ENCODE measurements at places on chromosomes 5 and 9.

GRCh38 chr5:107474716-107475489 is 195.8 kb downstream of the EFNA5 start:
- no peak for DNase-seq

- DNase-seq = peak; percentile 64
These were observed 69.0 kb upstream of the GGTA1 start for GRCh38 chr9:121568343-121569265.

DNA sequence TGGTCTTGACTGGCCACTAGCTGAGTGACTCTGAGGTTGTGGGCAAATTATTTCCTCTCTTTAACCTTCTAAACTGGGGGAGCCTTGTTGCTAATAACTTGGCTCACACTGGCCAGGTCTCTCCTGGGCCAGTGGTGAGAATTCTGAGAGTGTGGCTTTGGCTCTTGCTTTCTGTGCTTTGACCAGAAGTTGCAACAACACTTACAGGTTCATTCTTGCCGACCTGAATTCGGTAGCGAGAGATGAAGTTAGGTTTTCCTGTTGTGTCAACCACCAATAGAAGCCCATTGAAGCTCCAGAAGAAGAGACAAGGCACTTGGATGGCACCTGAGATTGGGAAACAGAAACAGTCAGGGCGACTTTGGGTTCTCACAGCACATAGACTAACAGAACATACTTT is 19.8 kb downstream of the FAXDC2 start:
- no peak for DNase-seq

DNA sequence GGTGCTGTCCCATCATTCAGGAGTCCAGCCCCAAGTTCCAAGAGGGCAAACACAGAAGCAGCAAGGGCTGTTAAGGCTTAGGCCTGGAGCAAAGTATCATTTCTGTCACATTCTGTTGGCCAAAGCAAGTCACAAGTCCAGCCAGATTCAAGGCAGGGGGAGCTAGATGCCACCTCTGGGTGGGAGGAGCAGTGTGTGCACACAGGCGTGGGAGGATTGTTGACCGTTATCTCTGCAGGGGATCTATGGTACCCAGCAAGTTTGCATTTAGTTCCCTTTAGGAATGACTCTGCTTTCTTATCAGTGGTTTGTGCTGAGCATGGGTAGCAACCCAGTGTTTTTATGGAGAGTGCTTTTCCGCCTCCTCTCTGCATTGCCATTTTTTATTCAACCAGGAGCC is 278.9 kb downstream of the NR3C1 start:
- DNase-seq = no peak

GRCh38 chr9:94164806-94165549 is 80.7 kb downstream of the PTPDC1 start:
- DNase-seq = no peak

- DNase-seq = peak; percentile 86
These were observed 116.4 kb downstream of the RXRA start for GRCh38 chr9:134442486-134443173.

- no peak for DNase-seq
These were observed 26.8 kb downstream of the ANP32B start for GRCh38 chr9:98009936-98010335.

- DNase-seq = no peak
These were observed 680 bp upstream of the RFK start for GRCh38 chr9:76394960-76395252.

- DNase-seq = no peak
These were observed 67.0 kb downstream of the ARHGAP26 start for GRCh38 chr5:142837081-142837725.

All from GM23248 (cell line).